NCI-H1105 (cell line): ENCODE measurements at places on chromosomes 11 and 22.

GRCh38 chr11:40797981-40798380 is 661.5 kb downstream of the LRRC4C start:
- DNase-seq: no peak

GRCh38 chr11:22163394-22163797 is 29.5 kb upstream of the ANO5 start:
- DNase-seq: no peak

DNA sequence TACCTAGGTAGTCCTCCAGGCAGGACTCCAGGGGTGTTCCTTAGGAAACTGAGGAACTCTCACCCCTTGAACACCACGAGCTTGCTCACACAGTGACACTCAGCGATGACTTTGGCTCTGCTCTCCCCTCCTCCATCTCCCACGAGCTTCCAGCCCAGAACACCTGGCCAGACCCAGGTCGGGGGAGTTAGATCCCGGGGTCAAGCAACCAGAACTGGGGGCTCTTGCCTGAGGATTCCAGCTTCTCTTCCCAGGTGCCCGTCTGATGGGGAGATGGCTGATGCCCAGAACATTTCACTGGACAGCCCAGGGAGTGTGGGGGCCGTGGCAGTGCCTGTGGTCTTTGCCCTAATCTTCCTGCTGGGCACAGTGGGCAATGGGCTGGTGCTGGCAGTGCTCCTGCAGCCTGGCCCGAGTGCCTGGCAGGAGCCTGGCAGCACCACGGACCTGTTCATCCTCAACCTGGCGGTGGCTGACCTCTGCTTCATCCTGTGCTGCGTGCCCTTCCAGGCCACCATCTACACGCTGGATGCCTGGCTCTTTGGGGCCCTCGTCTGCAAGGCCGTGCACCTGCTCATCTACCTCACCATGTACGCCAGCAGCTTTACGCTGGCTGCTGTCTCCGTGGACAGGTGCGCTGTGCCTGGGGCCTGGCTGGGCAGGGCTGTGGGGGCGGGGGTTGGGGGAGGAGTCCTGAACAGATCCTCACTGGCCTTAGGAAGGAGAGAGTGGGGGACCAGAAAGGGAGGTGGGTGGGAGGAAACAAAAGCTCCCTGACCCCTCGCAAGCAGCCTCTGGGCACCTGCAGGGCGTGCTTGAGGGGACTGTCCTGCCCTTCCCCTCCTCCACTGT is at the start of gene GALR3:
TSS of gene GALR3 (plus strand) at position 249 of the 852 bp plus-strand sequence. CDS start at position 274, 25 bp downstream.
- DNase-seq: no peak

DNA sequence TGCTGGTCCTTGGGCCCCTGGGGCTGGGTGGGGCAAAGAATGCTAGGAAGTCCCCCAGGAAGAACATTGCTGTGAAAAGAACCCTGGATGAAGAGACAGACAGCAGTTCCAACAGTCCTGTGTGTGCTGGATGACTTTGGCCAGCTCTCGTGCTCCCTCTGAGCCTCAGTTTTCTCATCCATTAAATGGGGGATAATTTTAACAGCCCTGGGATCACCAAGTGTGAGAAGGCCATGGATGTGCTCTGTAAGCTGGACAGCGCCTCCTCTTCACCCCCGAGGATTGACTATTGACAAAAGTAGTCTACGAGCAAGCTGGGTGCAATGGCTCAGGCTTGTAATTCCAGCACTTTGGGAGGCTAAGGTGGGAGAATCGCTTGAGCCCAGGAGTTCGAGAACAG is 2.5 kb downstream of the LARGE2 start:
- no peak for DNase-seq

DNA sequence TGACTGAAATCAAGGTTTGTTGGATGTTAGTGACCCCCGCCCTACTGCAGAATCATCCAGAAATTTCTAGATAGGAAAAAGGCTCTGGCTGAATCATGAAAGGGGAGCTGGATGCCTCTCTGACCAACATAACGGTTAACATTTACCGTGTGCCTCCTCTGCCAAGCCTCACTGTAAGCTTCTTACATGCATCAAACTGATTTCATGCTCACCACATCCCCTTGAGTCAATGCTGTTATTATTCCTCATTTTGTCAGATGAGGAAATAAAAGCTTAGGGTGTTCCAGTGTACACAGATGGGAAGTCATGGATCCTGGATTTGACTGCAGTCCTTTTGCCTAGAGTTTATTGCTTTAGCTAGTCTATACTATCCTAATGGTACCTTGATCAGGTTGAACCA is 5.9 kb upstream of the HMOX1 start:
- no peak for DNase-seq

DNA sequence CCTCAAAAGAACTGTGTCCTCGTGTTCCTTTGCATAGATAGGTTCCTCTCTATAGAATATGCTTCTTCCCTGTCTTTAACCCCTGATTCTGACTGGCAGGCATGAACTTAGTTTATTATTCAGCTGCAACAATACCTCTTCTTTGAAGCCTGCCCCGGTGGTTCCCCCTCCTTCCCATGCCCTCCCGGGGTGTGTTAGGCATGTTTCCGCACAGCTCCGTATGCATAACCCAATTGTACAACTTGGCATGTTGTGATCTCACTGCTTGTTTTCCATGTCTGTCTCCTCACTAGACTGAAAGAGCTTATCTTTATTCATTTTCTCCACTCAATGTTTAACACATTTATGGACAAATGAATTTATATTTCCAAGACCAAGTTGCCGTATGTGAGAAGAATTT is 72.6 kb downstream of the DEPDC5 start:
- no peak for DNase-seq
